ENCODE measurements at places on chromosomes 5 and 9. TPM values are rescaled to one million over a fixed set of nuclear protein-coding genes. Genes with fewer than 3 reads are reported as not detected.

DNA sequence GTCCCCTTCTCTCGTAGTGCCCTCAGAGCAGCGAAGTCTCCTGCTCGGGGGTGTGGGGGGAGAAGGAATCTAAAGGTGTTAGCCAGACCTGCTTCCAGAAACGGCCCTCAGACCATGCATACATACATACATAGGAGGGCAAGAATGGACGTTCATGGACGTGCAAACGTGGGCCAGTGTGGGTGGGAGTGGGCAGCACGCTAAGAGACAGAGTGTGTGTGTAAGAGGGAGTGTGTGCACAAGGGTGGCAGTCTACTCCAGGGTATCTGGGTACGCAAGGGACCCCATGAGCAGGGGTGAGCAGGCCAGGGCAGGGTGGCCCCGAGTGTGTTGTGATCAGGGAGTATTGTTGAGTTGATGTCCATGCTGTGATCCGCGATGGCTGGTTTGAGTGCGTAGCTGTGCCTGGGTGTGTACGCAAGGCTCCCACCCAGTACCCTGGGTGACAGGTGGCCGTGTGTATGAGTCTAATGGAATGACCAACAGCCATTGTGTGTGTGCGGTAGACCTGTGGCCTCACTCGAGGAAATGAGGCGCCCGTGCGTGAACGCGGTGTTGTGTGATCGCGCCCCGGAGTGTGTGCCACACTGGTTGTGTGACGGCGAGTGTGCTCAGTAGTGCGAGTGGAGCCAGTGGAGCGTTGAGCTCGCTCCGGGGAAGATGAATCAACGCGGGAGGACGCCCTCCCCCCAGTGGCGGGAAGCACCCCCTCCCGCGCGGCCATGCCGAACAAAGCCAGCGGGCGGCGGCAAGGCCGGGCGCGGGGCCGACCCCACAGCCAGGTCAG is 826 bp downstream of the GPRIN1 start:
- no peak for DNase-seq

GRCh38 chr5:1792842-1793266 is 6.8 kb downstream of the MRPL36 start:
- DNase-seq = no peak

GRCh38 chr9:97555164-97555563 is 53.7 kb downstream of the TMOD1 start:
- DNase-seq = no peak

THBS4 gene
- total RNA-seq = 5.3 TPM

HK3 gene
- total RNA-seq = 2.6 TPM

PCSK1 gene
- total RNA-seq = 0.14 TPM
